ENCODE measurements at places on chromosomes 1 and 21.

- DNase-seq = no peak
These were observed 56.9 kb downstream of the TBCE start for GRCh38 chr1:235424092-235424491.

- DNase-seq = no peak
These were observed 50.5 kb upstream of the GFI1 start for GRCh38 chr1:92536980-92537884.

DNA sequence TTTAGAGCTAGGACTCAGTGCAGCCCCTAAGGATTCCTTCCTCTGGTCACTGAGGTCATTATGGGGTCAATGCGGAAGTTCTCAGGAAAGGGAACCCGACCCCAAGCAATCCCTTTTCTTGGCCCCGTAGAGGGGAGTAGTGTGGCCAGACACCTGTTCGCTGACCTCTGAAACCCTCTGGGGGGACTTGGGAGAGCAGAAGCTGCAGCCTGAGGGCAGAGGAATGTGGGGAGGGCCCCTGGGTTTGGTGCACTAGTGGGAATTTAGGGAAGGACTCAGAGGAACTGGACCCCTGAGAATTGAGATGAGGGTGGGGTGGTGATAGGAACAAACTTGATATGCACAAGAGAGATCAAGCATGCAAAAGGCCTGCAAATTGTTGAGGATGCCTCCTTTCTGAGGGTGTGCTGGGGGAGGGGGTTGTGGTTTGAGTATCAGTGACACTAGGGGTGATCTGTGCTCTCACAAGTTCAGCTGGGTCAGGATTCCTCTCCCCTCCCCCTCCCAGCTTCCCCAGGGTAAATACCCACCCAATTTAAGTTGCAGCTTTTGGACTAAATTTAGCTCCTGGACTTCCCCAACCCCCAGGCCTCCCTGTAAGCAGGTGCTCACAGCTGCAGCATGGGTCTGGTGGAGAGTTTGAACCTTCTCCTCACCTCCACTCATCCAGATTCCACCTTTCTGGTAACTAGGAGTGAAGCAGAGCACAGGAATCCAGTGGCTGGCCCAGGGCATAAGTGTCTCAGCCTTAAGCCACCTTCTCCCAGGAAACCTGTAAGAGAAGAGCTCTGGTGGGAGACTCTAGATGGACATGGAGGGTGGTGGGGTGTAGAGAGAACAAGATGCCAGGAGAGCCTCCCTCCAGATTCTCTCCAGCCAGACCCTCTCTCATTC lies 13.5 kb downstream of the ADAMTSL4 start:
- no peak for DNase-seq

- no peak for DNase-seq
These were observed 14.1 kb downstream of the TRAF3IP3 start for GRCh38 chr1:209769971-209770370.

Data from left forelimb (tissue), 1 donor.